ENCODE measurements at places on chromosomes 2 and 18.

- DNase-seq: no peak
These were observed 880.6 kb upstream of the LRATD1 start for GRCh38 chr2:13751955-13752354.

GRCh38 chr2:231297108-231297908 lies 98.2 kb upstream of the B3GNT7 start:
- DNase-seq: peak; percentile 10

DNA sequence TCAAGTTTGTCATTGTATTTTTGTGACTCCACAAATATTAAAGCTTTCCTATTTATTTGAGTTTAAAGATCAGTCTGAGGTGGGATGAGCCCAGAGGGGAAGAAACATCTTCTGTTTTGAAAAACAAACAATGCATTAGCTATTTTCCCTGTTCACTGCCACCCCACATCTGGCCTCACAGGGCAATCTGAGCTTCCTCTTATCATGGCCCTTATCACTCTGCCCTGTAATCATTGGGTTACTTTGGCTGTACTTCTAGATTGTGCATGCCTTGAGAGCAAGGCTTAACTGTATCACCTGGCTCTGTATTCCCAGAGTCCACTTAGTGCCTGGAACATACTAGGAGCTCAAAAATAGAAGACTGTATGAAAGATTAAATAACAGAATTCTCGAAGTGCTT lies 241.6 kb upstream of the NT5C1B start:
- DNase-seq: no peak

DNA sequence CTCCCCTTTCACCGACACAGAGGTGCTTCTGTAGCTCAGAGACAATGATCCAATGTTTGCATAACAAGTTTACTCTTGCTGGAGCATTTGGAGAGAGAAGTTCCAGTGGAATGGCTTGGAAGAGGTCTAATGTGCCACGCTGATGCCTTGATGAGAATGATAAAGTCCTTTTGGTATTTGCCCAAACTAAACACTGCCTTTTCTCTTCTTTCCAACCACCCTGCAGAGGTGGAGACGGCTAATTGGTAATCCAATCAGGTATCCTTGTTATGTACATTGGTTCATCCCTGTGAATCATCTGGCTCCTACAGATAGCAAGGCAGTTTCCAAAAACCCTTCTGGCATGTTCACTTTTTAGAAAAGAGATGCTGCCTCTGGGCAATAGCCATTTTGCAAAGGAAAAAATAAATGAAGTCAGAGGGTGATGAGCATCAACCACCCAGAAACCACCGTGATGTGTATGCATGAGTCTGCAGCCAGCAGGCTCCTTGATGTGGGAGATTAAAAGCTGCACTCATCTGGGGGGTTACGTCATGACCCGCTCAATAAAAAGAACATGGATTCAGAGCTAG lies 40.6 kb downstream of the KIAA2012 start:
- DNase-seq: no peak

GRCh38 chr2:44731505-44731904 lies 210.0 kb upstream of the SIX3 start:
- no peak for DNase-seq

GRCh38 chr18:666177-666576 lies 8.7 kb downstream of the TYMS start:
- DNase-seq: no peak

GRCh38 chr2:117232305-117232704 lies 582.2 kb upstream of the DDX18 start:
- DNase-seq: no peak

DNA sequence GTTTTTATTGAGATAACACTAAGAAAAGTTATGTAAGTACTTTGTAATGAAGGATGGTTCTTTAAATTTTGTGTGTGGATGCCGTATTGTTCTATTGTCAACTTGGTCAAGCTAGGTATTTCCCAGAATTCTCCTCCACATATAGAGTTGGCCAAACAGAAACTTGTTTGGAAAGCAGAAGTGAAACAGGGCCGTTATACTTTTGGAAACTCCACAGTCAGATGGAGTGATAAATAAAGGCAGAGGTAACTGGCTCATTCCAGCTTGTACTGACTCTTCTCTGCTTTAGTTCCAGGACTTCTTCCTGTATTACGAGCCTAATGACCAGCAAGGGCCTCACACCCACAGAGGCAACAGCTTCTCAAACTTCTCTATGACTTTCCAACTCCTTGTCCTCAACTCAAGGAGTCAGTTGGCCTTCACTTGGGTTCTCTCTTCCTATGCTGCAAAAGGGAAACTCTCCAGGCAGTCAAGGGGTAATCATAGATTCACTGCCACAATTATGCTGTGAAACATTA lies 16.4 kb upstream of the STARD7 start:
- DNase-seq: no peak

DNA sequence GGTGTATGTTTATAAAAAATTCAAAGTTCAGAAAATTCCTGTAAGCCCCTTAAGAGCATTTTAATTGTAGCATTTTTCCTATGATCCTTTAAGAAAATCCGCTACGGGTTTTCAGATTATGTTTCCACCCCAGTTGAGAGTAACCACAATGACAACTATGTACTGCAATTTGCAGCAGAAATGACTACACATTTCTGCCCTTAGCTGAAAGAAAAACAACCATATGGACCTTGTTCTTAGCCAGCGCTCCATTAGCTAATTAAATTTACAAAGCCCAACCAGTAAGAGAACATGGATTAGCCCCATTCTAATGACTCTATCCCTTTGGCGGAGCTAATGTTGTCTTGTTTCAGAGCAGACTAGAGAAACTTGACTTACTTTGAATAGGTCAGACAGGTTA lies 247.6 kb downstream of the SLC8A1 start:
- DNase-seq: no peak

DNA sequence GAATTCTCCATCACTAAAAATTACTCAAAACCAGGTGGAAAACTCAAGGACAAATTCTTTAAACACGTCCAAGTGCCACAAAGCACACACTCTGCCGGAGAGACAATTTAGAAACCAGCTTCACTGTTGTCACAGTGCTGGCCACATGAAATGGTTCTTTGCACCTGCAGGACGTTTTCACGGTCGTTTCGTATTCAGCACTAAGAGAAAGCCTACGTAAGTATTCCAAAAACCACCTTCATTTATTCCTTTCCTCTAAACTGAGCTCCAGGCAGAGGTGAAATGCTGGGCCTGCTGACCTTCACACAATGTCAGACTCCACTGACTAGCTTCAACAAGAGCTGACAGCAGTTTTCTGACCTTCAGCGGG lies 680 bp downstream of the ATP5F1A start:
- no peak for DNase-seq

GRCh38 chr2:100802066-100802465 lies 17.9 kb upstream of the NPAS2 start:
- DNase-seq: no peak

- no peak for DNase-seq
These were observed 58.8 kb downstream of the ACKR3 start for GRCh38 chr2:236628256-236628901.

DNA sequence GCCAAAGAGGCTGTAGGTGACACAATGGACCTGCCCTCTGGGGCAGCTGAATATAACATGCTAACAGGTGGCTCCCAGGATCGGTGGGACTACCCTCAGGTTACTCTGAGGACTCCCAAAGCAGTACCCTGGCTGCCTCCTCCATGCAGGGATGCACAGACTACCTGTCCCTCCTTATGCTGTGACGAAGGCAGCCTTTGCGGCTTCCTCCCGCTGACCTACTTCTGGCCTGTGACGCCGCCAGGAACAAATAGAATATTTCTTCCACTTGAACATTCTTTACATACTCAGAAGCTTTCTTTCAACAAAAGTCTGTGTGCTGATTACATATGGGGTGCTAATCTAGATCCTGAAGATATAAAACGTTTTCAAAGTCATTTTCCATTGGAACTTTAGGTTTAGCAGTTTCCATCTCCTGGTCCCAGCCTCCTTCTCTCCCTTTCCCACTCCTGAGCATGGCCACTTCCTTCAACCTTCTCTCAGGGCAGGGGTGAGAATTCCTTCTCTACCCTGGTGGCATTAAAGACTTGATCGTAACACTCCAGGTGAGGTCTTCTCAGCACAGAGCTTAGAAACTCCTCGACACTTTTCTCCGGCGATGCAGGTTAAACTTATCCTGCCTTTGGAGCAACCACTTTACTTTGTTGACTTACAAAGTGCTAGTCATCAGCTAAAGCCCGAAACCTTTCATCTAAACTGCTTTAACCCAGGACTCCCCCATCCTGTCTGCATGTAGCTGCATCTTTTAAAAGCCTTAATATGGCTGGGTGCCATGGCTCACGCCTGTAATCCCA lies 58.9 kb upstream of the STK17B start:
- peak; percentile 60 for DNase-seq

GRCh38 chr2:55879976-55880375 lies 43.6 kb downstream of the EFEMP1 start:
- no peak for DNase-seq

- DNase-seq: no peak
These were observed 104.0 kb upstream of the PARD3B start for GRCh38 chr2:204441316-204441715.

- DNase-seq: no peak
These were observed 24.8 kb downstream of the LDLRAD4 start for GRCh38 chr18:13243363-13243762.

GRCh38 chr2:149330127-149331022 lies at the start of gene LYPD6:
TSS of gene LYPD6 (plus strand) at chr2:149330587. CDS start at chr2:149437709, 107,122 bp downstream.
- no peak for DNase-seq
